Activated T-helper 2 cell treated with anti-CD3 and anti-CD28 coated beads, Interferon-gamma antibody, Interleukin-2, Interleukin-4, amounts not matched to agents 10 μg/mL and 5 μg/mL and 100 μg/mL, durations not matched to agents 14 hours and 24 hours and 36 hours (primary cell): ENCODE measurements at places on chromosomes 13 and 19. TPM values are rescaled to one million over a fixed set of nuclear protein-coding genes. Genes with fewer than 3 reads are reported as not detected.

DNA sequence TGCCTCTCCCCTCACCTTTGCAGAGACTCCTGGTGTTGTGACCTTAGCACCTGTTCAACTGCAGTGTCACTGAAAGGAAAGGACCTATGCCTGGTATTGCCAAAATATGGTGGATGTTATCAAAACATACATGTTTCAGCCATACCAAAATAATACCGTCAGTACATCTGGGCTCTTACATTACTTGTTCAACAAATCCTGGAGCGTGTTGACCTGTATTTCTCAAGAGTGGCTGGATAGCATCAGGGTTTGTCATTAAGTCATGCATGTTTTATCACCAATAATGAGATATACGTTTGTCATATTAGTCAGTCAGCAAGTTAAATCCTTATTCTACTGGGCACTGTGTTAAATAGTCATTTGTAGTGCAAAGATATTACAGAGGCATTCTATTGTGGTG lies 290.8 kb downstream of the SHISA2 start:
- no peak for DNase-seq

GRCh38 chr19:55647732-55648584 lies at the start of gene CCDC106:
Gene CCDC106, plus strand, starts transcription at chr19:55648212. Its CDS starts 835 bp downstream, at chr19:55649047.
- peak; percentile 34 for DNase-seq

- no peak for DNase-seq
These were observed 161.6 kb downstream of the RNF17 start for GRCh38 chr13:24925318-24926231.

DNA sequence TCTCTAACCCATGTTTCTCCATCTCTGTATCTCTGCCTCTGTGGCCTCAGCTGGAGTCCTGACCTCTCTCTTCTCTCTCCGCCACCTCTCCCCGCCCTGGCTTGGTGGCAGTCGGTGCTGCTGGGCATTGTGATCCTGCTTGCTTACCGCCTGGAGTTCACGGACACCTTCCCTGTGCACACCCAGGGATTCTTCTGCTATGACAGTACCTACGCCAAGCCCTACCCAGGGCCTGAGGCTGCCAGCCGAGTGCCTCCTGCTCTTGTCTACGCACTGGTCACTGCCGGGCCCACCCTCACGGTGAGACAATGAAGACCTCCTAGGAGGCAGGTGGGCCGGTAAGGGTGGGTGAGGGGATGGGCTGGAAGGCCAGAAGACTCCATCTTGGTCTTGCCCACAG lies 4.2 kb downstream of the PLPPR2 start:
- no peak for DNase-seq

The MATK gene
- 25.4 and 27.5 TPM in 2 replicates for total RNA-seq

- no peak for DNase-seq
These were observed 20.3 kb downstream of the CEACAM16 start for GRCh38 chr19:44719262-44719701.

GRCh38 chr13:83666141-83666540 lies 216.1 kb downstream of the SLITRK1 start:
- no peak for DNase-seq
